ENCODE measurements at places on chromosomes 1 and 21. TPM values are rescaled to one million over a fixed set of nuclear protein-coding genes. Genes with fewer than 3 reads are reported as not detected.

NR0B2 gene
- total RNA-seq, result not detected

PDC gene
- not detected for total RNA-seq

MPZ gene
- total RNA-seq, result 7.0 TPM

KRTAP20-4 gene
- not detected for total RNA-seq

DCLRE1B gene
- 15.1 TPM for total RNA-seq

MIXL1 gene
- not detected for total RNA-seq

SPRR2F gene
- not detected for total RNA-seq

CIART gene
- total RNA-seq, result 1.1 TPM

ZNF593OS gene
- total RNA-seq, result not detected

MARK1 gene
- total RNA-seq, result not detected

LHX4 gene
- not detected for total RNA-seq

FCGR3A gene
- not detected for total RNA-seq

CA14 gene
- total RNA-seq, result not detected

HSPA6 gene
- total RNA-seq, result 1.1 TPM

WNT3A gene
- not detected for total RNA-seq

DUSP12 gene
- 26.6 TPM for total RNA-seq

RNF220 gene
- total RNA-seq, result 86.6 TPM

CASZ1 gene
- 9.5 TPM for total RNA-seq

DIRAS3 gene
- total RNA-seq, result not detected

CD5L gene
- not detected for total RNA-seq

FAAH gene
- total RNA-seq, result 4.1 TPM

PDPN gene
- total RNA-seq, result not detected

HRNR gene
- total RNA-seq, result not detected

IGSF8 gene
- 27.8 TPM for total RNA-seq

TATDN3 gene
- 17.9 TPM for total RNA-seq

SAMSN1 gene
- 140 TPM for total RNA-seq

ERVH48-1 gene
- total RNA-seq, result 0.59 TPM

LEFTY2 gene
- not detected for total RNA-seq

AGT gene
- not detected for total RNA-seq

HSPB7 gene
- total RNA-seq, result not detected

VANGL2 gene
- not detected for total RNA-seq

COL11A1 gene
- total RNA-seq, result not detected

MTARC1 gene
- total RNA-seq, result not detected

RAP1GAP gene
- 0.54 TPM for total RNA-seq

CLCA1 gene
- total RNA-seq, result not detected

CEPT1 gene
- 35.4 TPM for total RNA-seq

PLEKHN1 gene
- total RNA-seq, result 2.4 TPM

PLA2G5 gene
- not detected for total RNA-seq

S100A7A gene
- total RNA-seq, result not detected

ANKRD65 gene
- not detected for total RNA-seq

MIA3 gene
- 59.2 TPM for total RNA-seq

ACTN2 gene
- total RNA-seq, result not detected

EFNA3 gene
- 0.90 TPM for total RNA-seq

LENEP gene
- total RNA-seq, result 0.93 TPM

HTR6 gene
- total RNA-seq, result not detected

DNAJC6 gene
- 13.0 TPM for total RNA-seq

PIGR gene
- 0.05 TPM for total RNA-seq

NBPF8 gene
- 31.1 TPM for total RNA-seq

ST6GALNAC5 gene
- not detected for total RNA-seq

SAMD11 gene
- total RNA-seq, result not detected

LCE1B gene
- total RNA-seq, result not detected

GNG4 gene
- total RNA-seq, result 3.7 TPM

CRTC2 gene
- 103 TPM for total RNA-seq

CHRNB2 gene
- total RNA-seq, result not detected

GPR161 gene
- 0.27 TPM for total RNA-seq
